Cortex of kidney (tissue), 1 donor: ENCODE measurements at places on chromosomes 3 and 15.

GRCh38 chr15:69957175-69957574 lies 140.5 kb downstream of the TLE3 start:
- DNase-seq = no peak

- no peak for DNase-seq
Measured at GRCh38 chr15:62503451-62503850, 338.4 kb upstream of the C2CD4B start.

- no peak for DNase-seq
Measured at GRCh38 chr3:23172059-23172458, 31.1 kb upstream of the UBE2E2 start.

DNA sequence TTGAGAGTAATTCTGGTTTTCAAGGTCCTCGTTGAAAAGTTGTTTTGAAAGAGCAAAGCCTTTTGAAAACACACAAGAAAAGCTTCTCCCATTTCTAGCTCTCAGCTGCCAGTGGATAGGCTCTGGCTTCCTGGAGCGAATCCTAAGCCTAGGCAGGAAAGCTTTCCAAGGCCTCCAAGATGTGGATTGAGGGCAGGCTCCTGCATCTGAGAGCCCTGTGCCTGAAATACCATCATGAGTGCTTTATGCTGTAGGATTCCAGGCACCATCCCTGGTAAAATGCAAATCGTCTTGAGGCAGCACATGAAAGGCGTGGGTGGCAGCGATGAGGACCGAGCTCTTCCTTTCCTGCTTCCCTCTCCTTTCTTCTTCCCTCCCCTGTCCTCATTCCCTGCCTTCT lies 60.7 kb upstream of the CORO2B start:
- DNase-seq = no peak

DNA sequence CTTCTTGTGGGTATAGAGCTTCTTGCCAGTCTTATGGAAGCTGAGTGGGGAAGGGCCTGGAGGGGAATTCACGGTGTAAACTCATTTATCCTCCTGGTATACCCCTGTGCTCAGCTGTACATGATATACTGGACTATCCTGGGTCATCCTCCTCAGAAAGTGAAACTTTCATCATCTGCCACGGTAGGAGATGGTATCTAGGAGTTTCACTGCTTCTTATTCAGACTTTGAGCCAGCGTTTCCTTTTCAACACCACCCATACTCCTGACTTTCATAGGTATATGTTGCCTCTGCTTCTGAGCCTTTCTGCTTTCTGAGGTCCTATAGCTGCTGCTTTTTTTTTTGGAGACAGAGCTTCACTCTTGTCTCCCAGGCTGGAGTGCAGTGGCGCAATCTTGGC lies 15.6 kb downstream of the SENP5 start:
- DNase-seq = no peak

DNA sequence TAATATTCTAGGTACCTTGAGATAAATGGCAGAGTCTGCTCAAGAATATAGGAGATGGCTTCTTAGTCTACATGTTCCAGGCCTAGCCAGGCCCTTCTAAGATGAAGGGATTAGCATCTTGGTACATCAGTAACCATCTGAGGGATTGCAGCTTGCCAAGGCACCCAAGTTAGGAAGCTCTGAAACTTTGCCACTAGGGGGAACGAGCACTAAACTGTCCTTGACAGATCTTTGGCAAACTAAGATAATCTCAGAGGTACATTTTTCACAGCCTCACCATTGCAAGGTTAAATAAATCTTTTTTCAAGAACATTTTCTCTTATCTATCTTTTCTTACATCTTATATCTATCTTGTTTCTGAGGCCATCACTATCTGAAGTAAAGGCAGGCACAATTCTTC lies 351.2 kb downstream of the RAP2B start:
- no peak for DNase-seq

DNA sequence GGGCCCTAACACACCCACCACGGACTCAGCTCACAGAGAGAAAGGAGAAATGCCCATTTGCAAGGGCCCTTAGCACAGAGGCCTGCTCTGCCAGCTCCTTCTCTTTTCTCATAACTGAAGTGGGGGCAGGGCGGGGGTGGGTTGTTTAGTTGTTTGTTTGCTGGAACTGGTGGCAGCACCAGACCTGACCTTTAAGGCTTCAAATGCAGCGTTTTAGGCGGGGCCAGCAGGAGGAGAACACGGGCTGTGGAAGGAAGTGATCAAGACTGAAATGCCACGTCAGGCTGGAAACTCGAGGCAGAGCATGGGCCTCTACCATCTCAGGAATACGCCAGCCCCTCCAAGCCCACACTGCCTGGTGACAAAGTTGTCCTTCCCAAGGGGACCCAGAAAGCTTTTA lies 9.3 kb downstream of the CACNA2D2 start:
- no peak for DNase-seq

GRCh38 chr15:27165590-27165989 lies 194.6 kb downstream of the GABRG3 start:
- DNase-seq = no peak

DNA sequence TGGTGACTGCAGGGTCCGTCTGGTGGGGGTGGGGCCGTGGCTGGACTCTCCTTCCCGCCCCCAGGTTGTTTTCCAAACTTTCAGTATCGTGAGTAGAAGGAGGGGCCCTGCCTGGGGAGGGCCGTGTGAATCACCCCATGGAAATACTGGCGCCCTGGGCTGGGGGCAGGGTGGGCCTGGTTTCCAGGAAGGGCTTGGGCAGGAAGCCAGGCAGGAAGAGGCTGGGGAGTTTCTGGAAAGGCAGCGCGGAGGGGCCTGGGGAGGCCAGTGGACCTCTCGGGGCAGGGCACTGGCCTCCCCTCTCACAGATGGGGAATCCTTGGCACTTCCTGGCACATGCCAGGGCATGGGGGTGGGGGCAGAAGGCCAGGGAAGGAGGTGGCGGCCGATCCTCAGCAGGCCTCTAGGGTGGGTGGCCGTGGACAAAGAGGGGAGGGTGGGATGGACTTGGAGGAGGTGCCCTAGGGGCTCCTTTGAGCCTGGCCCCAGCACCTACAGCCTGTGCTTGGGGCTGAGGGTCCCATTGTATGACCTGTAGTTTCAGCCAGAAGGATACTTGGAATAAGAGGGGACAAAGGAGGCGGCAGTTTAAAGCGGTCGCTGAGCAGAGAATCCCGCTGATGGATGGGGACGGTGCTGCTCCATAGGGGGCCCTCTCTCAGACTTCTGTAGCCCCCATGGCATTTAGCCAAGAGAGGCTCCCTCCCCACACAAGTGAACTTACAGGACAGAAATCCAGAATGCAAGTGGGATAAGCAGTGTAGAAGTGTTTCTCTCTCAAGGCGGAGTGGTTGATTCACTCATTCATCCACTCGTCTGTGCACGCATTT lies 56.5 kb upstream of the GATA2 start:
- no peak for DNase-seq

DNA sequence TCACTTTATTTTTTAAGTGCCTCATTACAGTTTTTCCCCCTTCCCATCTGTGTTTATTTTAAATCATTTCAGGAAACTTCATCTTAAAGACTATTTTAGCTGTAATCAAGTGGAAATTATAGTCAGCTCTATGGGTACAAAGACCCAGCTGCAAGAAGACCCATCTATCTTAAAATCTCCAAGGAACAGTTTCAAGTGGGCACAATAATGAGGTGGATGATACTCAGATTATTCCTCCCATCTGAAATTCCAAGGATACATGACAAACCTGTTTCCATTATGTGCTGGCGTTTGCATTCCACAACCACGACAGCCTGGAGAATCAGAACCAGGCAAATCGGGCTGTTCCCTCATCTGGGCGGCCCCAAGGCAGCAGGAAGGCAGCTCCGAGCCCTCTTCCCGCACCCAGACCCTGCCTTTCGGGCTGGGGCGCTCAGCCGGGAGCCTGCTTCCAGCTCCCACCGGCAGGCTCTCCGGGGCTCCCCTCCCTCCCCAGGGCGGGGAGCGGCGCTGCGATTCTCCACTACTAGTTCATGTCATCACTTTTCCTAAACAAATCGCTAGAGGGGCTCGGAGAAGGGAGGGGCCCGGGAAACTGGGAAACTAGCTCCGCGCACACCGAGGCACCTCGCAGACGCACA lies at the start of gene MGLL:
MGLL (minus strand) TSS at position 475 of the 641 bp plus-strand sequence; CDS start at position 278, 197 bp downstream.
- no peak for DNase-seq

DNA sequence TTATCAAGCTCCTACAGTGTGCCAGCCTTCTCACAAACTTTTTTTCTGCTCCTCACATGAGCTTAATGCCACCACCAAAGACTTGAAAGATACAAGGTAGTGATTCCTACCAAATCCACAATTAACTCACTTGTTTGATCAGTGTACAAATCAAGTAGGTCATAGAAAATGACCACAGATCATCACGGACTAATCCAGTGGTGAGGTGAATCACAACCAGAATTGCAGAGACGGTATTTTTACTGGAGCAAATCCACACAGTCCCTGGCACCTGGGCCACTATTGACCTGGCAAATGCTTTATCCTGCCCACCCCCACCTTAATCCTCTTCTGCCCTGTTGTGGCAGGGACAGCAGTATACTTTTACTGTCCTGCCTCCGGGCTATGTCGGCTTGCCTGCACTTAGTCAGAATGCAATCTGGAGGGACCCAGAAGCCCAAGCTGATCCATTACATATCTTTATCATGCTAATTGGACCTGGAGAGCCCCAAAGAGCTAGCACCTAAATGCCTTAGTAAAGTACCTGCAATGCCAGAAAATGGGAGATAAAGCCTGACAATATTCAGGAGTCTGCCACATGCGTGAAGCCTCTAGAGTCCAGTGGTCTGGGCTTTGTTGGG lies 83.9 kb upstream of the CDV3 start:
- no peak for DNase-seq

DNA sequence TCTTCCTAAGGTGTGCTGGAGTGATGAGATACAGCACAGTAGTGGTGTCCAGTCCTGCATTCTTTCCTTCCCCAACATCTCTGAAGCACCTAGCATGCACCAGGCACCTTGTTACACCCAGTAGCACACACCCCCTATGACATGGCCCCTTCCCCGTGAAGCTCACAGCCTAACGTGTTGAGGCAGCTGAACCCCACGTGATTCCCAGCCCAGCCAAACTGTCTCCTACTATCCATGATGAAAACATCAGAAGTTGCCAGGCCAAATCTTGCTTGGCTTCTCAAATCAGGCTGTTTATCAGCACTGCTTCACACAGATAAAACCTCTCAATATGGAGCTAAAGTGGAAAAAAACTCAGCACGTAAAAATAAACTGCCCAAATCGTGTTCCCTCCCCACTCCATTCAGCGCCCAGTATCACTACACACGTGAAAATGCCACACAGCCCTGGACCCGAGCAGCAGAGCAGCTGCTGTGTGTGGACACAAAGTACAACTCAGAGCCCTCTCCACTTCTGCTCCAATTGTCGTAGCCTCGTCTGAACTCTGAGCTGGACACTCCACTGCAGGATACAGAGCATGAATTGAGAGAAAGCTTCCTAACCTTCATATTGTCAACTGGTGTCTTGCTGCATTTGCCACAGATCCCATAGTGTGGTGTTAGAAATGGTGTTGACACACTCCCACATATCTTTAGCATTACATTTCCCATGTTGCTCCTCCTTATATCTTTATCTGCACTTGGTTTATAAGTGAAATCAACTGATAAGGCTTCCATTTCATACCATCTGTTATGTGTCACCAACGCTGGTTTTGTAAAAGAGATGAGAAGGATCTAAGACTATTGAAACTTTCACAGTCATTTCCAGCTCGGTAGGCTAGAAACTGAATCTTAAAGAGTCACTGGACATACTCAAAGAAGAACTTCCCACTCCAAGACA lies 279.8 kb downstream of the RORA start:
- no peak for DNase-seq

DNA sequence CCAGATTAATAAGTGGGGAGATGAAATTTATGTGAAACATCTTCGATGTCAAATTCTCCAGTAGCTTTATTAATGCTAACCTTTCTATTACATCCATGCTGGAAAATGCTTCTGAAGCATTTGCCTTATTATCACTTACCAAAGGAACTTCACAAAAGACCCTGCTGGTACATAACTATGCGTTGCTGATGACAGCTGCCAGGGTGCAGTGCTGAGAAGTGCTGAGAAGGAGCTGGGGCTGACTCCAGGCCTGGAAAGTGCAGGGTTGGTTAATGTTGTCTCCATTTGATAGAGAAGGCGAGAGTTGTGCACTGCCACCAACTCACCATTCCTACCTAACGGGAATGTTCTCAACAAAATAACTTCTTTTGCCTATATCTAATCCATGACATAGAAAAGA lies 736.0 kb upstream of the NR2F2 start:
- no peak for DNase-seq

DNA sequence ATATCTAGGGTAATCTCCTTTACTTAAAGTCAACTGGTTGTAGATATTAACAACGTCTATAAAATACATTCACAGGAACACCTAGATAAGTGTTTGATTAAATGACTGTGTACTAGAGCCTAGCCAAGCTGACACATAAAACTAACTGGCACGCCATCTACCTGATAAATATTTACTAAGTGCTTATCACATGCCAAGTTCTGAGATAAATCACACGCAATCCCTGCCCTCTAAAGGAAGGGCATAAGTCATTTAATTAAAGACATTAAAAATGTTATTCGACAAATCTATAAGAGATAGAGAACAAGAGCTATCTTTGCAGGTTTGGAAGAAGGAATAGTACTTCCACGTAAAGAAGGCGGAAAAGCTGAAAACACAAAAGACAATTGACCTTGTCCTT lies 11.1 kb upstream of the MB21D2 start:
- no peak for DNase-seq

DNA sequence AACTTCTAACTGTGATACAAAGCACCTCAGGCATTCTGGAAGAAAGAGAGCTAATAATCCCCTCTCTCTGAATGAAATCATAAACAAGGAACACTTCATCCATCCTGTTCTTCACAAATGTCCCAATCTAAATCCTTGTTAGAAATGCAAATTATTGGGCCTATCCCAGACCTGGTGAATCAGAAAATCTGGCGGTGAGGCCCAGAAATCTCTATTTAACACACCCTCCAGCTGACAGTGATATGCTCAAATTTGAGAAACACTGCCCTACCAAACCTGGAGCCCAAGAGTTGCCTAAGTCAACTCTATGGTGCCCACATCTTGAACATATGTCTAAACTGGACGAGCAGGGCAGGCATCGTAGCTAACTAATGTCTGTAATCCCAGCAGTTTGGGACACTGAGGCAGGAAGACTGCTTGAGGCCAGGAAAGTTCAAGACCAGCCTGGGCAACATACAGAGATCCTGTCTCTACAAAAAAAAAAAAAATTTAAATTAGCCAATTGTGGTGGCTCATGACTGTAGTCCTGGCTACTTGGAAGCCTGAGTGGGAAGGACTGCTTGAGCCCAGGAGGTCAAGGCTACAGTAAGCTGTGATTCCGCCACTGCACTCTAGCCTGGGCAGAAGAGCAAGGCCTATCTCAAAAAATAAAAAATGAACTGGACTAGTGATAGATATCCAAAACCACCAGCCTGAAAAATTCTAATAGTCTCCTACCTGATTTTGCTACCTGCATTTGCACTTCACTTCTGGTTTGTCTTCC lies 23.1 kb downstream of the SCAP start:
- DNase-seq = no peak

GRCh38 chr15:27278761-27279160 lies 307.8 kb downstream of the GABRG3 start:
- DNase-seq = no peak

- DNase-seq = no peak
Measured at GRCh38 chr3:14093831-14094230, 30.8 kb downstream of the CHCHD4 start.

GRCh38 chr3:169179321-169179720 lies 484.2 kb downstream of the MECOM start:
- no peak for DNase-seq

- DNase-seq = no peak
Measured at GRCh38 chr3:69081583-69082262, 1.6 kb upstream of the UBA3 start.
